ENCODE measurements at places on chromosomes 12 and 14. TPM values are rescaled to one million over a fixed set of nuclear protein-coding genes. Genes with fewer than 3 reads are reported as not detected.

Gene TMEM121
- 13.2 TPM for total RNA-seq

Gene FAM90A1
- not detected for total RNA-seq

Gene AP1G2
- 17.2 TPM for total RNA-seq

Gene KRT6C
- total RNA-seq: not detected

Gene TMPRSS12
- not detected for total RNA-seq

Gene KRT77
- not detected for total RNA-seq

Gene CLEC4A
- total RNA-seq: 2.2 TPM

Gene MUCL1
- total RNA-seq: not detected

Gene PTGR2
- total RNA-seq: 9.6 TPM

Gene ZNF385A
- 2.9 TPM for total RNA-seq

Gene FERMT2
- 94.3 TPM for total RNA-seq

Gene TCTN2
- total RNA-seq: 10.8 TPM

Gene HOXC4
- 0.17 TPM for total RNA-seq

Gene CPNE8
- 10.6 TPM for total RNA-seq

Gene PDZRN4
- total RNA-seq: not detected

Gene KSR2
- not detected for total RNA-seq

Gene VRTN
- not detected for total RNA-seq

Gene CRADD
- total RNA-seq: 19.1 TPM

Gene TFCP2
- 9.9 TPM for total RNA-seq

Gene PLEKHG3
- total RNA-seq: 1.5 TPM

Gene KRT80
- not detected for total RNA-seq

Gene GPR68
- 23.2 TPM for total RNA-seq

Gene GALNT4
- total RNA-seq: 17.9 TPM

Gene FSCB
- not detected for total RNA-seq

Measured in smooth muscle cell of trachea (primary cell).